Suprapubic skin (tissue), 4 donors: ENCODE measurements at places on chromosomes 7 and 10.

DNA sequence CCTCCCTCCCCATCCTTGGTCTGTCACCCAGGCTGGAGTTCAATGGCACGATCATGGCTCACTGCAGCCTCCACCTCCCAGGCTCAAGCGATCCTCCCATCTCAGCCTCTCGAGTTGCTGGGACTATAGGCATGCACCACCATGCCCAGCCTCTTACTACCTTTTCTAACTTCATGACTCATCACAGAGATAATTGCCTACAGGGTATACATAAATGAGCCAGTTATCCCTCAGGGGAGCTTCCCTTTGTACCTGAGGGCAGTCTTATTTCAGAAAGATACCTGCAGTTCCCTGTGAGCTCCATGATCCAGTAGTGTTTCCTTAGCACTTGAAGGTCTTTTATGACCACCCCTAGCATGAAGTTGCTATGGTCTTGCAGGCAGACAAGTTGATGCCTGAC, 94.2 kb upstream of the DNAJC1 start:
- no peak for DNase-seq

- DNase-seq: no peak
Observed at GRCh38 chr10:124126145-124126982, 33.0 kb upstream of the CHST15 start.

GRCh38 chr10:28349892-28350291, 47.0 kb upstream of the MPP7 start:
- no peak for DNase-seq

DNA sequence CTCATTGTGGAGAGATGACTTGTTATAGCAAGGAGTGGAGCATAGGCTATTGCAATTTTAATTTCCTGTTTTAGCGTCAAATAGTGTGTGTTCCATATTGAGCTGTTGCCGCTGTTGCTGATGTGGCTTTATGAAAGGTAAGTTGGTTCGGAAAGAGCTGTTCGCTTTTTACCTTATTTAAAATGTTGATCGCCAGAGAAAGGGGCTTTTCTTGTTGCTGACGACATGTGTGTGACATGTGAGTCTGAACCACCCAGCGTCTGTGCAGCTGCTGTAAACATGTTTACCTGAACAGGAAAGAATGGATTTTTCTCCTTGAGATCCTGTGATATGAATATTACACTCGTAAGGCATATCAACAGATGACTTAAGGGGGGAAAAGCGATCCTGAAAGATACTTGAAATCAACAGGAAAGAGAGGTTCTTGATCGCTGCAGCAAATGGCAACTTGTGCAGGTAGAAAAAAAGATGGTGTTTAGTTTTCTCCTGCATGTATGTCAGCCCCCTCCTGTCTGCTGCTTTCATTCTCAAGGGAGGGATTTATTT, 2.5 kb downstream of the ZEB1 start:
- no peak for DNase-seq
